NCI-H1694 (cell line): ENCODE measurements at places on chromosomes 2 and 18.

- no peak for DNase-seq
These were observed 155.1 kb downstream of the WDSUB1 start for GRCh38 chr2:159131267-159131913.

DNA sequence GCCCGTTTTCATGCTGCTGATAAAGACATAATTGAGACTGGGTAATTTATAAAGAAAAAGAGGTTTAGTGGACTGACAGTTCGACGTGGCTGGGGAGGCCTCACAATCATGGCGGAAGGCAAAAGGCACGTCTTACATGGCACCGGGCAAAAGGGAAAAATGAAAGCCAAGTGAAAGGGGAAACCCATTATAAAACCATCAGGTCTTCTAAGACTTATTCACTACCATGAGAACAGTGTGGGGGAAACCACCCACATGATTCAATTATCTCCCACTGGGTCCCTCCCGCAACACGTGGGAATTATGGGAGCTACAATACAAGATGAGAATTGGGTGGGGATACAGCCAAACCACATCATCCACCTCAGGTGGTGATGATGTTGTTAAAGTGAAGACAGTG lies 3.3 kb upstream of the RAB12 start:
- DNase-seq: no peak

DNA sequence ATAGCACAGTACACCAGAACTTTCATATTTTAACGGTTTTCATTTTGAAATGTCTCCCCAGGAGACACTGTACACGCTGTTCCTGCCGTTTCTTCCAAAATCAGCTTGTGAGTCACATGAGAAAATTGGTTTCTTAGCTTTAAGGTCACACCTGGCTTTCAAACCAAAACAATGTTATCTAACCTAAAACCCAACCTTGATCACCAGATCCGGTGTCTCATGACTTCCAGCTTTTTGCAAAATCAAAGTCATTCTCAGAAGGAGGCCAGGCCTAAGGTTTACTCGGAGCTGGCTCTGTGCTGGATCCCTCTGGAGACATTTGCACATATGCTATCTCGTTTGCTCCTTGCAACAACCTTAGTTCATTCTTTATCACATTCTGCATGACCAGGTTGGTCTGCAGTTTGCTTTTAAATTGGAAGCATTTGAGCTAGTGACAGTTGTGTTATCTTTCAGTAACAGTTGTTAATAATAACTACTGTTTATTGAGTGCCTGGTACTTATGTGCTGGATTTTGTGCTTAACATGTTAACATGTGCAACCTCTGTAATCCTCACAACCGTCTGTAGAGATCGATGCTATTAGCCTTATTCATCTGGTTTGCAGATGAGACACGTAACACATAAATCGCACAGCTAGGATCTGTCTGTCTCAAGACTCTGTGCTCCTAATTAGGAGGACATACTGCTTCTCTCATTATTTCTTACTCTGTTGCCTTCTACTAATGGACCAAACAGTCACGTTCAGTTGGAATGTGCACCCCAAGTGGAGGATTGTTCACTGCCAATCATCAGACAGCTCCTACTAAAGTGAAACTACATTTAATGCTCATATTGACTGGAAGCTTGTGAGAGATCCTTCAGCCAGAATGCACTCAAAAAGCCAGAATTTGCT lies 105.5 kb downstream of the RNF144A start:
- DNase-seq: no peak

GRCh38 chr2:9895669-9896590 lies 52.7 kb downstream of the TAF1B start:
- DNase-seq: no peak

GRCh38 chr2:46875226-46875899 lies 40.2 kb downstream of the MCFD2 start:
- DNase-seq: no peak

- no peak for DNase-seq
These were observed 38.3 kb upstream of the CTIF start for GRCh38 chr18:48500517-48500916.

DNA sequence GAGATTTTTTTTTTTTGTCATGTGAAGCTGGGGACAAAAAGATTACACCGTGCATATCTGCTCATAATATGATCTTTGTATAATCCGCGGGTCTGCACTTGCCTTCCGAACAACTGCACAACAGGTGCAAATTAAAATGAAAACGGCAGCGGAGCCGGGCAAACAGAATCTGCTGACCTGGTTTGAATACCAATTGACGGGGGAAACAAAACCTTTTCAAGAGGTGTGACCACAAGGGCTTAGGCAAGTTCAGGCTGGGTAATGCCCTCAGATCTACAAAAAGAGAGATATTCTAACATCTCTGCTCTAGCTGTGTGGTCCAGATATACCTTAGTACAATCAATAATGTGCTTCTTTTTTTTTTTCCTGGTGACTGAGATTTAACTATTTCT lies 88.5 kb downstream of the ZEB2 start:
- no peak for DNase-seq

GRCh38 chr2:234679741-234680687 lies 183.1 kb upstream of the ARL4C start:
- DNase-seq: no peak

DNA sequence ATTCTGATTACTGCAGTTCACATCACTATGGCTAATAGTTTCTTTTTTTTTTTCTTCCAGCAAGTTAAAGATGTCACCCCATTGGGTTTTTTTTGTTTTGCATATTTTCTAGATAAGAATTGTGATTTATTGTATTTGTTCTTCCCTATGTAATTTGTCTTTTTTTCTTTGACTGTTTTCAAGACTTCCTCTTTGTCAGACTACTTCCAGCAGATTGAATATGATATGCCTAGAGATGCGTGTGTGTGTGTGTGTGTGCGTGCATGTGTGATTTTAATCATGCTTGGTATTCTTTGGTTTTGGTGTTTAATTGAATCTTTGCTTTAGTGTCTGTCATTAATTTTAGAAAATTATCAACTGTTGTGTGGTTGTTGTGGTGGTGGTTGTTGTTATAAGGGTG lies 166.7 kb upstream of the SLC39A10 start:
- DNase-seq: no peak

DNA sequence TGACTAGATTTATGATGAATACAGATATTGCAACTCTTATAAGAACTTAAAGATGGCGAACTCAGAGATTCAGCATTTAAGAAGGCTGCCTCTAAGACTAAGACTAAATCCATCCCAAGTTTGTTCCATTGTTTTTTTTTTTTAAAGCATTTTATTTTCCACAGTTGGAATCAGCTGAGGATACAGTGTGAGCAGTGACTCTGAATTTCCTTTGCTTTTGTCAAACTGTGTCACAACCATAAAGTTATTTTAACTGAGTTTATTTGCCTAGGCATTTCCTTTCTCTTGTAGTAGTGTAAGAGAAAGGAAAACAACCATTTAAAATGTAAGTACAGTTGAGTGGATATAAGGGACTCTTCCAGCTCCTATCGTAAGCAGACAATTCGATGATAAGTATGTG lies 63.9 kb downstream of the ZEB2 start:
- DNase-seq: no peak

GRCh38 chr2:109690822-109691541 lies 76.8 kb downstream of the SOWAHC start:
- no peak for DNase-seq

- peak; percentile 72 for DNase-seq
These were observed 318.7 kb upstream of the NCKAP5 start for GRCh38 chr2:133886735-133887675.

DNA sequence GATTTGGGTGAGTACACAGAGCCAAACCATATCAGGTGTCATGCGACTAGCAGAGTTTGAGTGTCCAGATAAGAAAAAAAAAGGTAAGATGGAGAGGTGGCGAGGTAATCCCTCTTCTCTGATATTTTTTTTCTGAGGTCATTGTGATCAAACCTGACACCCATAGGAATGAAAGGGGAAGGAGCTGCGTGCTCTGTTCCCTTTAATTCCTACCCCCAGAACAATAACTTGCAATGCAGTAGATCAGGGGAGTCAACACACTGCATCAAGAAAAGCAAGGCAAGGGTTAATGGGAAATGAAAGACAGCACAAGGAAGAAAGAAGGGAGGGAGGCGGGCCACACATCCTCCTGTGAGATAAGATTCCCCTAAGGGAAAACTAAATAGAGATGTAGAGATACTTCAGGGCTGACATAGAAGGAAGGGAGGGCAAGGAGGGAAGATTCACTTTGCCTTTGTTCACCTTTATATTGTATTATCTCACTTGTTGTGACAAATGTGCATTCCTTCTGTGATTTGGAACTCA lies 132.8 kb downstream of the CD226 start:
- DNase-seq: no peak

DNA sequence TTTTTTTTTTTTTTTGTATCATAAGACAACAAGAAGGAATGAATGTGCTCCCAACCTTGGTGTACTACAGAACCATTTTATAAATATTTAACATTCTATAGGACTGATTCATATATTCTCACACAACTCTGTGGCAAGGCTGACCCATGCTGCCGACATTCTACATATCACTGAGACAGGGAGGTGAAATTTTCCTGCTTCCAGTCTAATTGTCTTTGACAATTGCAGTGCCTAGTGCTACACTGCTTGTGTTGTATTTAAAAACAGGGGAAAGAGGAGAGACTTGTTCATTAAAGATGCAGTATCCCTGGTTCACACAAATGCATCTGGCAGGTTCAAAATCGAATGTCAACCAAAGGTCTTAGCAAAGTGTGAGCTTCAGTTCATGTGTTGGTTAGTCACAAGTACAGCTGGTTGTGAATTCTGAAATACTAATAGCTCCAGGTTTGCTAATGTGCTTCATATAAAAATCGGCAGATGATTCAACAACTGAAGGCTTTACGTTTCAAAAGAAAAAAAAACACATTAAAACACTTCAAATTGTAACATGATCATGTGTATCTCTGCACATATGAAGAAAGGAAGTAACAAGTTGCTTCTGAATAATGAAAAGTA lies 130.8 kb downstream of the FIGN start:
- no peak for DNase-seq

- no peak for DNase-seq
These were observed 40.5 kb downstream of the AQP12A start for GRCh38 chr2:240732184-240732583.

- DNase-seq: no peak
These were observed 30.0 kb upstream of the TOGARAM2 start for GRCh38 chr2:28950941-28951630.

GRCh38 chr2:210198326-210198725 lies 26.9 kb downstream of the ACADL start:
- no peak for DNase-seq

GRCh38 chr2:3871002-3871401 lies 167.6 kb downstream of the DCDC2C start:
- DNase-seq: no peak

GRCh38 chr2:231182513-231182899 lies 15.9 kb upstream of the ARMC9 start:
- DNase-seq: no peak

- DNase-seq: no peak
These were observed 291.2 kb downstream of the RAD51AP2 start for GRCh38 chr2:17226941-17227490.

DNA sequence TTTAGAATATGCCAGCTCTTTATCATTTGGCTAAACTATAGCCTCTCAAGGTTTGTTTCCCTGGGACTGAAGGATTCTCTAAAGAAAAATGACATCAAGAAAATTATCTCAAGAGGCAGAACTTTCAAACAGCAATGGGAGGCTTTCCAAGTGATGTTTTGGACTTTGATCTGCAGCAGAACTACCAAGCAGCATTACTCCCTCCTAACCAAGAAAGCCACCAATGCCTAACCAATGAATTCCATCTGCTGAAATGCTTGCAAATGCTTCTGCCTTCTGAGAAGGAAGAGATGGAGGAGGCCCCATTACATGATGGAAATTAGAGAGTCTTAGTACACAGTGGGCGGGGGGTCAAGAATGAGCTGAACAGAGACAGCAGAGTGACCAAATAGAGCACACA lies 95.1 kb upstream of the SLC35G4 start:
- no peak for DNase-seq

- DNase-seq: no peak
These were observed 157.0 kb downstream of the EML6 start for GRCh38 chr2:54880428-54880827.

GRCh38 chr18:62331581-62332356 lies 6.7 kb downstream of the TNFRSF11A start:
- DNase-seq: no peak

DNA sequence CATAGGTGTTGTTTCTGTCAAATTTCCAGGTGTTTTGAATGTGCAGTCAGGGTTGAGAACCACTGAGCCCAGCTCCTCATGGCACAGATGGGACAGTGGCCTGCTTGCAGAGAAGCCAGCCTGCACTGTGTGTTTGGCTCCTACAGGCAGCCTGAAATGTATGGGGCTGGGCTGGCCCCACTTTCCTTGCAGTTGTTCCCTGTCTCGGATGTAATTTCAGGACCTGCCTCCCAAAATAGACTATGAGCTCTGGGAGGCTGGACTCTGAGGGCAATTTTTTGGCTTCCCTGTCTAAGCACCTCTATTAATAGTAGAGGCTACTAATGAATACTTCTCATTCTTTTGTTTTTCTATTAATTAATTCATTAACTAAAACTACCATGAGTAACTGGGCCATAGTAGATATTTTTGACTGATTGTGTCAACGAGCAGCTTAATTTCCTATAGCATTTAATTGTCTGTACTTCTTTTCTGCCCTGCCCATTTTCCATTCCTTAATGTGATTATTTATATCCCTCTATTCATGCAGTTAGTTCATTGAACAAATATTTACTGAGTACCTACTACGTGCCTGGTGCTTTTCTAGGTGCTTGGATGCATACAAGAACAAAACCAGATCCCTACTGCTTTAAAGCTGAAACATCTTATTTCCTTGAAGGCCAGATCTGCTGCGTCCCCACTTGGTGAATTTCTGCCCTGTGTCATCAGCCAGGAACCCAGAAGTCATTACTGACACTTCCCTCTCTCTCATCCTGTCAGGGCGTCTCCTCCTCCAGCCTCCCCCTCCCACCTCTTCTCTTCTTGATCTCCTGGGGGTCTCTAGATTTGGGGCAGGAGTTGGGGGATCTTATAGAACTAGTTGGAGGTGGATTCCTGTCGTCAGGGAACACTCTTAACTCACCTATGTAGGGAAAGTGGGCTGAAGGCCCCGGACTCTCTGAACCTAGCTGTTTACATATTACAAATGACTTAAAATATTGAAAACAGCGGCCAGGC lies 16.3 kb downstream of the DYSF start:
- no peak for DNase-seq

DNA sequence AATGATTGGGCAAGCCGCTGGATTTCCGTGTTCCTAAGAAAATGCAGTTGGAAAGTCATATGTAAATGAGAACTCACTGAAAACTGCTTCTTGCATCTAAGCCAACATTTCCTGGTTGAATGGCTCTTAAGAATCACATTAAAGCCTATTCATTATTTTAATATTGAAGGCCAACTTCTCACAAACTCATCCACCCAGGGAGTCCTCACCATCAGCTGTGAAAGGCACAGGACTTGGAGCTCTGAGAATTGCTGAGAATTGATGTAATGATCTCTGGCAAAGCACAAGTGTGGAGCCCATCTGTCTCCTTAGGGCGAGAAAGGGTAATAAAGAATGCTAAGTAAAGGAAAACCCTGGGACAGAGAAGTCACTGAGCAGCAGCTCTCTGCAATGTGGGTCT lies 55.9 kb upstream of the APCDD1 start:
- DNase-seq: no peak

GRCh38 chr2:200578778-200579177 lies 7.0 kb upstream of the AOX1 start:
- no peak for DNase-seq

- no peak for DNase-seq
These were observed 79.0 kb downstream of the CRACDL start for GRCh38 chr2:98857001-98857400.
